ENCODE measurements at places on chromosomes 5 and 9. TPM values are rescaled to one million over a fixed set of nuclear protein-coding genes. Genes with fewer than 3 reads are reported as not detected.
A peak's percentile ranks its signal among the peaks of the same experiment; 100 is the strongest.

GRCh38 chr9:12974671-12975070 is 199.9 kb downstream of the LURAP1L start:
- no peak for DNase-seq

GRCh38 chr5:14167211-14167845 is 24.2 kb downstream of the TRIO start:
- peak; percentile 79 for DNase-seq

DNA sequence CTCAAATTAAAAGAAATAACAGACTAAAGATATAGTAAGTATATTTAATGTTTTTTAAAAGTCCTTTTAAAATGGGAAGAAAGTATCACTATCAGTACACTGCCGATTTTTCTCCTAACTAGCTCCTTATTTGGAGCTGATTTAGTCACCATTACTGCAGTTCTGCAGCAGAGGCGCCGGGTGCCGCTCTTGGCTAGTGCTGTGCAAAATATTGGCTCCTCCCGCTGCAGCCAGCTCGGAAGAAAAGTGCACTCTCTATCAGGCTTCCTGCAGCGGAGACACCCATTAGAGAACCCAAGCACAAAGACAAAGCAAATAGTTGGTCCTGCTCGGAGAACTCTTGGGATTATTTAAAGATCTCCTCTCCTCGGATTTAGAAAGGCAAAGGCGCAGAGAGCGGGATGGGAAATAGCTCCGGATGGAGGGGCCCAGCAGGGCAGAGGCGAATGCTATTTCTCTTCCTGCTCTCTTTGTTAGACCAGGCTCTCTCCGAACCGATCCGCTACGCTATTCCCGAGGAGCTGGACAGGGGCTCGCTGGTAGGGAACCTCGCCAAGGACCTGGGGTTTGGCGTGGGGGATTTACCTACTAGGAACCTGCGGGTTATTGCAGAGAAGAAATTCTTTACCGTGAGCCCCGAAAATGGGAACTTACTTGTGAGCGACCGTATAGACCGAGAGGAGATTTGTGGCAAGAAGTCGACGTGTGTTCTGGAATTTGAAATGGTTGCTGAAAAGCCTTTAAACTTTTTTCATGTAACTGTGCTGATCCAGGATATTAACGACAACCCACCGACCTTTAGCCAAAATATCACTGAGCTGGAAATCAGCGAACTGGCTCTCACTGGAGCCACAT is at the start of gene PCDHGB3:
Gene PCDHGB3 (plus strand): TSS at position 249 of the 855 bp plus-strand sequence. CDS start 153 bp downstream, at position 402.
- no peak for DNase-seq

GRCh38 chr5:65699338-65699737 is 22.6 kb downstream of the SGTB start:
- DNase-seq, result no peak

- no peak for DNase-seq
Observed at GRCh38 chr9:129442803-129443511, 177.9 kb downstream of the C9orf50 start.

DNA sequence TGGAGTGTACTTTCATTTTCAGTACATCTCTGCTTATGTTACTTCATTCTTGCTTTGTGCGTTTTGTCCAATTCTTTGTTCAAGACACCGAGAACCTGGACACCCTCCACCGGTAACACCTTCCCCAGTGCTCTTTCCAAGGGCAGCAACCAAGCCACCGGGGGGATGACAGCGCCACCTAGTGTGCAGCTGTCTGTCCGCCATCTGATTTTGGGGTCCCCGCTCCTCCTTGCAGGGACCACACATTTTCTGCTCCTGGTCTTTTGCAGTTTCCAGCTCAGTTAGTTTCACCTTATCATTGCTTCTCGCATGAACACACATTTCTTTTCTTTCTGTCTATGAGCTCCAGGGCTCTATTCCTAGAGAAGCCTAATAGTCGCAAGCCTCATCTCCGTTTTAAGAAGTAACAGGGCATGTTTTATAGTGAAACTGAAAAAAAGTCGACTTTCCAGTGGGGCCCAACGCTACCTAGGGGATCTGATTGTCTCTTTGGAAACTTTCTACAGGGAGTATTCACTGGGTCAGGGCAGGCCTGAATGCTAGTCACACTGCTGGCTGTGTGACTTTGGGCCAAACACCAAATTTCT is 152.1 kb downstream of the FSTL4 start:
- peak; percentile 27 for DNase-seq

- no peak for DNase-seq
Observed at GRCh38 chr9:132855904-132856303, 22.2 kb downstream of the AK8 start.

DNA sequence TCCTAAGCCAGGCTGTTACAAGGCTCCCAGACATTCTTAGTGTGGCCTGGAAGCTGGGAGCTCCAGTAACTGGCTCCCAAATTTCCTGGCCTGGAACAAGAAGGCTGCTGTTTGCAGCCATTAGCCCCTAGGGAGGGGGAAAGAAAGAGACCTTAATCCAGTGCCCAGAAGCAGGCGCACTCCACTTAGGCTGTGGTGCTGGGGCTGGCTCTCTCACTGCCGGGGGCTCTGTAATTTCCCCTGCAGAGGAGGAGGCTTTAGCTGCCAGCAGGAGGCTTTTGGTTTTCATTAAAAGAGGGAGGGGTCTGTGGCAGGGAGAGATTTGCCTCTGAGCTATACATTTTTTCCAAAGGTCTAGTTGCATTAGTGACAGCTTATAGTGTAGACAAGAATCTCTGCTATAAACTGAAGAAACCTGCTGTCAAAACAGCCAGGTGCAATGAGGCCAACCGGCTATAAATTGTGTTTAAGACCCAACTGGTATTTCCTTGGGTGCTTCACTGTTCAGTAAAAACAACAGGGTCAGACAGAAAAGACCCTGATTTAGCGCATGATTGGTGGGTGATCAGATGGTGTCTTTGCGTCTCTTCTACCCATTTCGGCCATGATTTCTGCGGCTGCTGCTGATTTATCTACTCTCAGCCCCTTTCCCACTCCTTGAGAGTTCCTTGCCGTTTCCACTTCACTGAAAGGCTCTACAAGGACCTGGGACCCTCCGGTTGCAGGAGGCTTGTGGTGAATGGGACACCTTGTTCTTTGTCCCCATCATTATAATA is 254.6 kb downstream of the AOPEP start:
- DNase-seq, result no peak

DNA sequence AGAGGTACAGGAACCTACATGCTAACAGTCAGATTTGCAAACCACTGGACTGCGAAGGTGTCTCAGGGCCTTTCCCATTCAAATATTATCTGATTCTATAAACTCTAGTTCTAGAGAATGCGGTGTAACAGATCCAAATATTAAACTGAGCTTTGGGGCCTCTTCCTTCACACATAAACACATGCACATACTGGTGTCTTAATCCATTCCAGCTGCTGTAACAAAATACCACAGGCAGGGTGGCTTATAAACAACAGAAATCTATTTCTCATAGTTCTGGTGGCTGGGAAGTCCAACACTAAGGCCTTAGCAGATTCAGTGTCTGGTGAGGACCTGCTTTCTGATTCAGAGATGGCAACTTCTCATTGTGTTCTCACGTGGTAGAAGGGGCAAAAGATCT is 30.2 kb downstream of the RETREG1 start:
- DNase-seq, result no peak

- DNase-seq, result no peak
Observed at GRCh38 chr9:111978616-111979015, 82.0 kb downstream of the UGCG start.

GRCh38 chr5:14112998-14113652 is 30.0 kb upstream of the TRIO start:
- DNase-seq, result no peak

- DNase-seq, result no peak
Observed at GRCh38 chr5:13250464-13251291, 693.8 kb downstream of the DNAH5 start.

- DNase-seq, result no peak
Observed at GRCh38 chr5:35538198-35538931, 79.3 kb upstream of the SPEF2 start.

GRCh38 chr5:132506094-132506692 is 15.6 kb upstream of the IRF1 start:
- DNase-seq, result peak; percentile 83

GRCh38 chr9:122075135-122076030 is 17.7 kb downstream of the TTLL11 start:
- DNase-seq, result no peak

DNA sequence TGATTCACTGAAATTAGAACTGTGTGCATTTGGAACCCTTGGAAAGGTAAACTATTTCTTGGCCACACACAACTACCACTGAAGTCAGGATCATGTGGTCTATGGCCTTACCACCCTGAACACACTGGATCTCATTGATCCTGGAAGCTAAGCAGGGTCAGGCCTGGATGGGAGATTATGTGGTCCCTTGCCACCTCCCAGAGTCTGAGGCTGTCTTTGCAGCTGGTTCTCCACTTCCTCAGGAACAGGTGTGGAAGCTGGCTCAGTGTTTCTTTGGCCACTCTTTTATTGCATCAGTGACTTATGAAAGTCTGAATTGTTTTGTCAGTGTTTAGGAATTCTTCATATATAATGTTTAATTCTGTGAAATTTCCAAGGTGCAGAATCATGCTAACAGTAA is 89.2 kb downstream of the TEK start:
- DNase-seq, result no peak

DNA sequence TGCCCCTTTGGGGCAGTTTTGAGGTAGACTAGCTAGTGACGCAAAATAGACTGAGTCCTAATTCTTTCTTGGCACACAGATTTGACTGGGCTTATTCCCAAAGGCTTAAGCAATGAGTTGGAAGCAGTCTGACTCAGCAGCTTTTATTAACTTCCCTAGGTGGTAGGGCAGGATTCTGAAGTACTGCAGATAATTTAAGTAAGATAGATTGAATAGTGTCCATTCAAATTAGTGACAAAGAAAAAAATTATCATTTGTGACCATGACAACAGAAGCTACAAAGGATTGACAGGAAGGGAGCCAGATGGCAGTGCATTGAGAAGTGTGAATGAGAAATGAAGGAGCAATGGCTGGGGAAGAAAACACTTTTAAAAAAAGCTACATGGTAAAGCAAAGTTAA is 649.4 kb downstream of the CDH9 start:
- peak; percentile 20 for DNase-seq

DNA sequence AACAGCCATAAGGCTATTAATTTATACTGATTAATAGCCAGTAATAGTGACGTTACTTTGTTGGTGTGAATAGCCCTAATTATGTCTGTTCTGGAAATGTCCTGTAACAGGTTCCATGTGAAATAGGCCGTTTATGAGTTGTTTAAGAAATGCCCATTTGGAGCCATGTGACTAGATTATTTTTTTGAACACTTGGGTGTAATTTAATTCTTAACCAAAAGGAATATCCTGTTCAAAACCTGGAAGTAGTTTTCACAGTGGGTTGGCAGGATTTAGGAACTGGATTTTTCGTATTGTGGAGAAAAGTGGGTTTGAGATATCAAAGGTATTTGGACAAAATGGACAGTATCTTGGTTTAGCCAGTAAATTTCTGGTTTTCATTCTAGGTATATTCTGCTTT is 1.3 kb downstream of the TENT2 start:
- DNase-seq, result no peak

GRCh38 chr9:106111039-106111730 is 416.8 kb downstream of the TMEM38B start:
- no peak for DNase-seq

DNA sequence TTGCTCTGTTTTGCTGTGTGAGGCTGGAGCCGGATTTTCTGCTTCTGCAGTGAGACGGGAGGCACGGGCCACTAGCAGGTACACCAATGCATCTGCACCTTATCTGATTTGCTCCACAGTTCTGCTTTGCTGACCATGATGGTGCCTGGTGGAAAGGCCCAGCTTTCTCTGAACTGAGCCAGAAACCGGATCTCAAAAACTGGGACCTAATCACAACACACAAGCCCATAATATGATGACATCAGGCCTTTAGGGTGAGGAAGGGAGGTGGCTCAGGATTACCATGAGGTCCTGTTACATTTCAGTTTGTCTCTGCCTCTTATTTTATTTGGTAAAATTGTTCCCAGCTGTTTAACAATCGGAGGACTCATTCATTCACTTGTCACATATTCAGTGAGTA is 49.8 kb downstream of the FGF1 start:
- no peak for DNase-seq

DNA sequence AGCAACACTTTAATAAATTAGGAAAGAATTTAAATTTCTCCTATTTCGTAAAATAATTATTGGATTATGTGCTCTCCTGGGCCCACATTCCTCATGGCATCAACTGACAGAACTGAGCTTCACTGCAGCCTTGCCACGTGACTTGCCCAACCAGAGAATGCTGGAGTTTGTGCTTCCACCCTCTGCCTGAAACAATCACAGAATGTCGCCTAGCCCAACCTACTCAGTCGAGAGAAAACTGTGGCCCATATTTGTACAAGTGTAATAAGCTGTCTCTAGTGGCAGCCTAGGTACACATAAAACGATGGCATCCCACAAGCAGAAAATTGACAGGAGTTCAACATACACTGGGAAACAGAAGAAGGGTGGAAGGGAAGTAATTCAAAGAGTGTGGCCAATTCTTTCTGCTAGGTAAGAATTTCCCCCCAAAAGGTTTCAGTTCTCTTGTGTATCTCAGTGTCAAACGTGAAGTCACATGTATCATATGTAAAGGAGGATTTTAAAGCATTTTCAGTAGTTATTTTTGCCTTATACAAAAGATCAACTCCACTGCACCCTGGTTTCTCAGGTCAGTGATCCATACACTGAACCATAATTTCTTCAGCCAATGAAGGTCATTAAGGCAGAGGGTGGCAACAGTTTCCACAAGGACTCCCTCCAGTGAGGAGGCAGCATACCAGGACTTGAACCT is 41.7 kb downstream of the ZNF608 start:
- DNase-seq, result no peak

- DNase-seq, result no peak
Observed at GRCh38 chr5:103036601-103037000, 83.3 kb downstream of the GIN1 start.

DNA sequence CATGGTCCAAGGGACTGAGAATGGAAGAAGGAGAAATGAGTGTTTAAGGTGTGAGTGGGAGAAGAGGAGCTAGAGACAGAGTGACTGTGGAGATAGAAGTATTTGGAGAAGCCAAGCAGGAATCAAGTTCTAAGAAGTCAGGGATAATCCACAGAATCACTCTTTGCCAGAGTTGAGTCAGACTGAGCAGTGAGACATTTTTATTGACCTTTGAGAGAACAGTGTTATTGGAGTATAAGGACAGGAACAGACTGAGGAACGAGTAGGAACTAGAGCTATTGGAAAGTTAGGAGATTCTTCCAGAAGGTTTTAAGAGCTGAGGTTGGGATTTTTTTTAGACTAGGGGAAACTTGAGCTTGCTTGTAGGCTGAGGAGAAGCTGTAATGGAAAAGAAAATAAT is 37.2 kb downstream of the RCL1 start:
- no peak for DNase-seq

- no peak for DNase-seq
Observed at GRCh38 chr5:133145436-133146170, 93.8 kb downstream of the HSPA4 start.

GRCh38 chr5:125227333-125228095 is 481.1 kb upstream of the ZNF608 start:
- peak; percentile 15 for DNase-seq

- DNase-seq, result no peak
Observed at GRCh38 chr9:13459071-13459470, 179.6 kb upstream of the MPDZ start.

The NEURL1B gene
- 10.1 TPM for total RNA-seq

The DND1 gene
- total RNA-seq, result 0.94 TPM

The C9orf153 gene
- total RNA-seq, result not detected

The BTNL8 gene
- total RNA-seq, result not detected

The SV2C gene
- total RNA-seq, result not detected

The ZDHHC11B gene
- total RNA-seq, result not detected

The FOXD4L4 gene
- total RNA-seq, result not detected

The DNAJC18 gene
- not detected for total RNA-seq

The SLC27A4 gene
- 31.1 TPM for total RNA-seq

The MED7 gene
- total RNA-seq, result 15.4 TPM

The ECPAS gene
- 87.8 TPM for total RNA-seq

The LURAP1L gene
- total RNA-seq, result 67.0 TPM

The TAL2 gene
- total RNA-seq, result not detected

The MLANA gene
- not detected for total RNA-seq

Data from MG63 (cell line).